ENCODE measurements at places on chromosomes 5 and 9.

GRCh38 chr5:114332925-114333324, 28.9 kb upstream of the KCNN2 start:
- DNase-seq: no peak

GRCh38 chr5:181234455-181235306, 9.0 kb downstream of the RACK1 start:
- no peak for DNase-seq

DNA sequence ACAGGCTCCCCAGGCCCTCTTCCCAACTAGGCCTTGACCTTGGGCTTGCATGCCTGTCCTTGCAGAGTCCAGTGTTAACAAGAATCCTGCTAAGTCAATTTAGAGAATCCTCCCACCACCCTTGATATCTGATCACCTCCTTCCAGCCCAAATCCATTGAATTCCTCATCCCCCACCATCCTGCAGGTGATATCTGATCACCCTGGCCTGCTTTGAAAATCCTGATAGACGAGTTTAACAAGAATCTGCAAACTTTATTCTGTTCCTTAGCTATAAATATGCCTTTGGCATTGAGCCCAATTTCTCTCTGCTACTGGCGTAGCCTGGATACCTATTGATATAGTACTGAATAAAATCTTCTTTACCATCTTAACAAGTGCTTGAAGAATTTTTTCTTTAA, 125.5 kb downstream of the DIRAS2 start:
- DNase-seq: no peak

DNA sequence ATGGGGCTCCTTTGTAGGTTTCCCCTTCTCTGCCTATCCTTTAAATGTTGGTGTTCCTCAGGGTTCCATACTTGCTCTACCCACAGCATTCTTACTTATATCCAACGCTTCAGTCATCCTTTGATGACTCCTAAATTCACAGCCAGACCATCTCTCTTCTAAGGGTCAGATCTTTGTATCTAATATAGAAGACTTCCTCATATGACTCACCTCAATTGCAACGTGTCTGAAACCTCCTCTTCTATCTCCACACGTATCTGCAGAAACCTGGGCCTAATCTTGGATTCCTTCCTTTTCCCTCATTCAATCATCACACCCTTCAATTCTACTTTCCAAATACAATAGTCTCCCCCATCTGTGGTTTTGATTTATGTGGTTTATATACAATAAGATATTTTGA, 68.3 kb downstream of the HMGCR start:
- DNase-seq: no peak

DNA sequence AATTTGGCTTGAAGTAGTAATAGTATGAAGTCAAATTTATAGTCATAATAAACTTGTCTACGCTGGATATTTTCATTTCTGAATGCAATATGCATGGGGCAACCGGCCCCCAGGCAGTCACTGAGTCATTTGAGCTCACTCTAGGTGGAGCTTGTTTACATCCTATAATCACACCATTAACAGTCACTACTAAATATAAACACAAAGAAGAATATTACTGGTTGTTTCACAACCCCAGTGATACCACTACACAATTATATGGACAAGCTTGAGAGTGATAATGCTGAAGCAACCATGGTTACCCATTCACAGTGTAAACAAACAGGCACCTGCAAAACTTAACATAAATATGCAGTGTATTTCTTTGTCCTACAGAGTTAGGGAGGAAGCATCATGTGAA, 68.7 kb downstream of the MARCHF3 start:
- DNase-seq: no peak
